NCI-H345 (cell line): ENCODE measurements at places on chromosomes 4 and X.

DNA sequence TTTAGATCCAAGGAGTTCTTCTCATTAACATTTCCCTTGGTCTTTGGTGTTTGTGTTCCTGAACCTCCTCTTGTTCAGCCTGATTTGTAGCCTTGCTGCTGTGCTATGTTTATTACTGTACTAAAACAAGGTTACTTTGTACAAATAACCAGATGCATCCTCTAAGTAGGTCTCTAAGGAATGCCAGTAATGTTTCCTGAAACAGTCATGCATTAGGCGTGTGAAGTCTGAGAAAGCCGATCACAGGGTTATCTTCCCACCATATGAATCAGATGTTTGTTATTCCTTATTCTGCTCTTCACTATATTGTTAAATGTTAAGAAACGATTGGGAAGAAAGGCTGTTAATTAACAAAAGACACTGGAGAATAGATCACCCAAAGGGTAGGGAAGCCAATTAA lies 66.9 kb downstream of the GALNTL6 start:
- DNase-seq = no peak

DNA sequence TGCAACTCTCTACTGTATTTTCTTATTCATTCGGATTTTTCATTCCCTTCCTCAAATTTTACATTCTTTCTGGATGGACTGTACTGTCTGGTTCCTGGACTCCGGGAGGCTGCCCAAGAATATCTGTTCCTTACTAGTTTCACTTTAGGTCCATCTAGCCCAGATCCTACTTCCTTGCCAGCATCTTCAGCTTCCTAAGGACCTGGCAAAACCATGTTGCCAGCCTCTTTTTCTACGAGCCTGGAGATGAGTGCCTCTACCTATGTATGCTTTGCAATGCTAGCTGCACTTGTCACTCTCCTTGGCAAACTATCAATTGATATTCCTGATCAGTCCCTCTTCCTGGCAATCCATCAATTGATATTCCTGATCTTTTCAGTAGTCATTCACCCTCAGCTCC lies 5.6 kb upstream of the LNX1 start:
- no peak for DNase-seq

GRCh38 chr4:5471691-5472090 lies 236.7 kb downstream of the EVC2 start:
- no peak for DNase-seq

GRCh38 chr4:15375667-15376066 lies 52.2 kb upstream of the C1QTNF7 start:
- no peak for DNase-seq

DNA sequence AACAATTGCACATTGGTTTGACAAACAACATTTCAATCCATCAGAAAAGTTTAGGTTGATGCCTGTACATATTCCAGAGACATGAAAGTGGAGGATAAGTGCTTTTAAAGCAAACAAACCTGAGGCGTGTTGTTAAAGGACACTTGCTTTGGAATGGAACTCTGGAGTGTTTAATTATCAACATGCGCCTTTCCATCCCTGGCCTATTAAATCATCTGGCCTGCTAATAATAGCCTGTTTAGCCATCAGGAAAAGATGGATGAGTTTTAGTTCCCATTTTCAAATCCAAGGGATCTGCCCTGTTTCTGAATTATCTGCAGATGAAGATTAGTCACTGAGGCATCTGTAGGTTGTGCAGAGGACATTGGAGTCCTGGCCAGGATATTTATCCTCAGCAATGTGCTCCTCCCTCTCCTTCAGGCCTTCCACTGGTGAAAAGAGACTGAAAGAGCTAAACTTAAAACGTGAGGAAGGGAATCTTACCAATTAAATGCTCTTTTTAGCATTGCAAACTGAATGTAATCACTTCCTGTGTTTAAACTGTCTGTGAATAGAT lies 388.9 kb downstream of the PPARGC1A start:
- DNase-seq = peak; percentile 32

GRCh38 chr4:54077812-54078211 lies 13.4 kb upstream of the CHIC2 start:
- DNase-seq = no peak

DNA sequence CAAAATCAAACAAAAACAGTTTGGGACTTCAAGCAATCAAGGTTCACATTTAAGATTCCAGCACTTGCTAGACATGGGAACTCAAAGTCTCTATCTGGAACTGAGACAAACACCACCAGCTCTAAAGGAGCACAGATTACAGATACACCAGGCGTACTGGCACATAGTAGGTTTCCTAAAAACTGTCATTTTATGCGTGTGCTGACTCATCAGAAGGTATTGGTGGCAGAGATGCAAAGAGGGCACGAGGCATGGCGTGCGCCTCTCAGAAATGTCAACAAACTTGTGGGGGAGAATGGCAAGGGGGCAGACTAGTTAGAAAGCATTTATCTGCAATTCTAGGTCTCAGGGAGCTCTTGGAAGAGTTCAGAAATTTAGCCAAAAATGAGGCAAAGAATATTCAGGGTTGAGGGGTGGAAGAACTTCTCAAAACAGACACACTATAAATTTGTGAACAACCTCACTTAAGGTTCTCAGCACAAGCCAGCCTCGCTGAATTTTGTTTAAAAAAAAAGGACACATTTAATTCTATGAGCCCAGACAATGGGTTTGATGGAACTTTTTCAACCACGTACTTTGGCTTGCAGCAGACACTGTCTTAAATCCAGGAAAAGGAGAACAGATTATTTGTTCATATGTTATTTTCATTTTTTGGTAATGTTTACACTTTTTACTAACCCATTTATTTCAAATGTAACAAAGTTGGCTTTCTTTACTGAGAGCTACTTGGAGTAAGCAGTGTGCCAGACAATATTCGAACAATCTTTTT lies 100.0 kb downstream of the SHISA3 start:
- no peak for DNase-seq

DNA sequence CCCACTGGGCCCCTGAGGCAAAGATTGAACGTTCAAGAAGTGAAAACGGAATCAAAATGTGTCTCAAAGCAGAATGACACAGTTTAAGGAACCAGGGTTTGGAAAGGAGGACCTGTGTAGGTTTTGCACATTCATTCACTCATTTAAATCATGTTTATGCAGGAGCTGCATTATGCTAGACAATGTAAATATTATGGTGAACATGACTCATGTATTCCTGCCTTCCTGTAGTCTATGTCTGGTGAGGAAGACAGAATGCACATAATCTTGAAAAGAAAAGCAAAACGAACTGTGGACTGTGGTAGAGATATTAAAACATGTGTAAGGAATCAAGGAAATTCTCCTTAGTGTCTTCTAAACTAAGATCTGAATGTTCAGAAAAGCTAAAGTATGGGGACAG lies 311.8 kb upstream of the SMIM31 start:
- no peak for DNase-seq

DNA sequence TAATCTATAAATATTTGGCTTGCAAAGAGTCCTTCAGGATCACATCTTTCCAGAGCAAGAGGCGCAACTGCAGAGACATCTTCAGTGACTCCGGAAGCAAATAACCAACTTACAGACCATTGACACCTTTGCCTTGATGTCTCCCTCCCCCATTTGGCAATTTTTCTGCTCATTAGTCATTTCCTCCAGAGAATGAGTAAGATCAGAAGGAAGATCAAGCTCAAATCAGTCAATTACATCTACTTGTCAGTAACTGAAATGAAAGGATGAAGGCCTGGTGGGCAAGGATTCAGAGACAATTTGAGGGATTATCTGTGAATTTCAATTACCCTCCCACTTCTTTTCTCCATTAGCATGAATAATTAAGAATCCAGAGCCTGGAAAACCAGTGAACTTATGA lies 665.6 kb upstream of the CPEB2 start:
- no peak for DNase-seq

- DNase-seq = no peak
Measured at GRCh38 chr4:142544039-142544438, 302.1 kb downstream of the INPP4B start.

- no peak for DNase-seq
Measured at GRCh38 chrX:10240918-10241317, 84.1 kb downstream of the CLCN4 start.

DNA sequence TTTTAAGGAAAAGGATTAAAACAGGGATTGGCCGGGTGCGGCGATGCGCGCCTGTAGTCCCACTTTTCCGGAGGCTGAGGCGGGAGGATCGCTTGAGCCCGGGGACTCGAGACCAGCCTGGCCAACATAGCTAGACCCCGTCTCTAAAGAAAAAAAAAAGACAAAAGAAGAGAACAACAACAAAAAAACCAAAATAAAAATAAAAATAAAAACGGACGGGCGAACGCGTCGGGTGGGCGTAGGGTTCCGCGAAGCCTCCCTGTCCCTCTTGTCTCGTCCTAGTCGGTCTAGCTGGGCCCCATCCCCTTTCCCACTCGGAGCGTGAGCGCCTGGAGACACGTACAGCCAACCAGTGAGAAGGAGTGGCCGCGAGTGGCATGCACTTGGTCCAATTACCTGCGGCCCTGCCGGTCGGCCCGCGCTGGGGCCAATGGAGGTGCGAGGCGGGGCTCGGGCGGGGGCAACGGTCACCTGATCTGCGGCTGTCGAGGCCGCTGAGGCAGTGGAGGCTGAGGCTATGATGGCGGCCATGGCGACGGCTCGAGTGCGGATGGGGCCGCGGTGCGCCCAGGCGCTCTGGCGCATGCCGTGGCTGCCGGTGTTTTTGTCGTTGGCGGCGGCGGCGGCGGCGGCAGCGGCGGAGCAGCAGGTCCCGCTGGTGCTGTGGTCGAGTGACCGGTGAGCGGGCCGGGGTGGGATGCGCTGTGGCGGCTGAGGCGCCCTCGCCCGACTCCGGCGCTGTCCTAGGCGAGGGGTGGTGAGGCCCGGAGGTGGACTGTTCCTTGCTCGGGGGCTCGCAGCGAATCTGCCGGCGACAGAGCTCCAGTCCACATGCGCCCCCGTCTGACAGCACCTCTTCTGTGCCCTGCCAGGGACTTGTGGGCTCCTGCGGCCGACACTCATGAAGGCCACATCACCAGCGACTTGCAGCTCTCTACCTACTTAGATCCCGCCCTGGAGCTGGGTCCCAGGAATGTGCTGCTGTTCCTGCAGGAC lies at the start of gene ATP6AP1:
Gene ATP6AP1, plus strand, starts transcription at position 502 of the 996 bp plus-strand sequence. Its CDS starts 16 bp downstream, at position 518.
- DNase-seq = peak; percentile 93

DNA sequence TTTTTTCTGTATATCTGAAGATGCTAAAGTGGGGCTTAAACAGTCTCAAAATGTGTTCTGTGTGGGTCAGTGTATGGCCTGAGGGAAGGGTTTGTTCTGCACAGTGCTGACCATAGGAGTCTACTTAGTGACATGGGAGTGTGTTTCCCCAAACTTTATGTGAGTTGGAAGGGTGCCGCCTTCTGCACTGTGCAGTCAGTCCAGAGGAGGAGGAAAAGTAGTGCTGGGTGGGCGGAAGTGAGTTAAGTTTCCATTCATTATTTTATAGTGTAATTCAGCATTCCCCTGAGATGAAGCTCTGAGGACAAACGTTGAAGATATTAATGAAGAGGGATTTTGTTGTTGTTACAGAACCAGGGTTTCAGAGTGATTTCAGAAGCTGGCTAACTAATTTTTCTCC lies 2.9 kb downstream of the CHST7 start:
- DNase-seq = no peak

- no peak for DNase-seq
Measured at GRCh38 chrX:150047818-150048217, 109.5 kb upstream of the EOLA2 start.

- no peak for DNase-seq
Measured at GRCh38 chr4:98474408-98474844, 184.0 kb downstream of the TSPAN5 start.

DNA sequence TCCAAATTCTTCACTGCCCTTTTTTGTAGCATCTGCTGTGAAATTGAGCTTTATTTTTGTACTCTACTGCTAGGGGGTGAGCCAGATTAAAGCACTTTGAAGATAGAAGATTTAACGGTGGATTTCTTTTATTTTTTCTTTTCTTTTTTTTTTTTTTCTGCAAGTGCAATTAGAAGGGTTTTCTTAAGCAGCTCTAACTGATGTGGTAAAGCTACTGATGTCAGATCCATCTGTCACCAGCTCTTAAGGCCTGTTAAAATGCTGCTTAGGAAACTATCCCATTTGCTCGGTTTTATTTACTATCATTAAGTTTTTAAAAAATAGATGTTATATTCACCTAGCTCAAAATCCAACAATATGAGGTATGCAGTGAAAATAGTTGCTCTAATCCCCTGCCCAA lies 7.1 kb downstream of the NDUFA1 start:
- no peak for DNase-seq

- no peak for DNase-seq
Measured at GRCh38 chr4:1406394-1406980, at the start of gene NKX1-1. TSS of gene NKX1-1 (minus strand) at chr4:1406442. CDS start at chr4:1406442, 0 bp downstream.

- DNase-seq = no peak
Measured at GRCh38 chrX:16061296-16061695, 62.1 kb upstream of the GRPR start.

- no peak for DNase-seq
Measured at GRCh38 chr4:19494961-19495360, 756.7 kb upstream of the SLIT2 start.

- no peak for DNase-seq
Measured at GRCh38 chr4:45155081-45155777, 428.9 kb upstream of the GNPDA2 start.

GRCh38 chrX:74372272-74372671 lies 49.0 kb upstream of the SLC16A2 start:
- DNase-seq = no peak

DNA sequence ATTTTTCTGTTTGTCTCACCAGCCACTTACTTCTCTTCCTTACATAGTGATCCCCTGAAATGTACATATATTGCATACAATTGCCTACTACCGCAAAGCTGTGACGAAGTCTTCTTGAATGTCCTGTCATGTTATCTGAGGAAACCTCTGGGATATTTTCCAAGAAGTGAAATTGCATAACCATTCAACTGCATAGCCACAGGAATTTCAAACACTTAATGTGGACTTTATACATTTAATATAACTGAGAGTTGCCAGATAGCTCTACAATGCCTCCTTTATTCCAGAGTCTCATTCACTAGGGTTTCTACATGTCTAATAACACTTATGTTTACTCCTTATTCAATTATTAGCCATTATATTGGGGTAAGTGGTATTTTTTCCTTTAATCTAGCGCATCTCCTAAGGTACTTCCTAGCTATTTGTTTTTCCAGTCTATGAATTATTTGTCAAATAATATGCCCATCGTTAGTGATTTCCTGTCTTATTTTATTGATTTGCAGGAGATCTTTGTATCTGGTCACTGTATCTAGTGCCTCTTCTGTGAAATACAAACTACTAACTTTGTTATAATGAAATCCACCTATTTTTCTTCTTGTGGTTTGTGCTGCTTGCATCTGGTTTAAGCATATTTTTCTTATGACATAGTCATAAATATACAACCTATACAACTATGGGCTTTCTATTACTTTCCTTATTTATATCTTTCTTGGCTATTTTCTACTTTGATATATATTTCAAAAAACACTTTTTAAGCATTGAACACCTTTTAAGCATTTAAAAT lies 69.2 kb upstream of the GRID2 start:
- DNase-seq = no peak
